ENCODE measurements at places on chromosomes 4 and X.

GRCh38 chrX:2397229-2398063 is 103.3 kb downstream of the DHRSX start:
- DNase-seq, result no peak

- peak; percentile 3 for DNase-seq
Measured at GRCh38 chrX:32448945-32449344, 762.4 kb downstream of the DMD start.

DNA sequence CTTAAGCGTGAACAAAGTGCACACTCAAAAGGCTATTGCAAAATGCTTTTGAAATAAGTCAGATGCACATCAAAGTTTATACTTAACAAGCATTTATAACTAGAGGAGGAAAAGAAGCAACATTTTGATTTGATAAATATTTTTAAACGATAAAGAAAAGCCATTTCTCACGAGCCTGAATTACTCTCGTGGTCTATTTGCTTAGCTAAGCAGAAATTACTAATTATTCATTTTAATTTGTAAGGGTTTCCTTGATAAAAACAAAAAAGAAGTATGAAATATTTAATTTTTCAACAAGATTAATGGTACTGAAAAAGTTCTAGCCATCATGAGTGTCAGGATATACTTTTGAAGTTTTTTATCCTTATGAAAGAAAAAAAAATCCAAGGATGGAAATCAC is 78.2 kb downstream of the UNC5C start:
- no peak for DNase-seq

- no peak for DNase-seq
Measured at GRCh38 chr4:15515106-15515505, 45.4 kb downstream of the CC2D2A start.

GRCh38 chr4:153122855-153123254 is 81.4 kb upstream of the TRIM2 start:
- no peak for DNase-seq

GRCh38 chr4:4492161-4492847 is 49.5 kb downstream of the STX18 start:
- DNase-seq, result no peak

DNA sequence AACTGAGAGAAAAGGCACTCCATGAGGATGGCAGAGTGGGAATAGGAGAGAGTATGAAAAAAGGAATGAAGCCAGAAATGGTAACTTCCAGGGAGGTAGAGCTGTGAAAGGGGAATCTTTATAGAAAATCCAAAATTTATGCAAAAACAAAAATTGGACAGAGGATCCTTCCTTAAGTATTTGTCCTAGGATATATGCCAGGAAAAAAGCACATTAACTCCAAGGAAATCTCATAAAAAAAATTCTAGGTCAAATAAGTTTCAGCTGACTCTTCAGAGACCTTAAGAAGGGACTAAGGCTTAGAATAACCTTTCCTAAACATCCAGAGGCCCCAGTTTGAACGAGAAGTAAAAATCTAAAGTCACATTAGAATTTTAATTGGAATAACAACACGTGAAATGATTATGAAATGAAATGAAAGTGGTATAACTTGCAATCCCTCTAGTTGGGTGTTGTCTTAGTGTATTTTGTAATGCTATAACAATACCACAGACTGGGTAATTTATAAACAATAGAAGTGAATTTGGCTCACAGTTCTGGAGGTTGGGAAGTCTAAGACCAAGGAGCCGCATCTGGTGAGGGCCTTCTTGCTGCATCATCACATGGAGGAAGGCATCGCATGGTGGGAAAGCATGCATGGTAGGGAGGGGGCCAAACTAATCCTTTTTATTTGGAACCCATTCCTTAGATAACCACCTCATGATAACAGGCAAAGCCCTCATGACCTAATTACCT is 145.4 kb upstream of the RXFP1 start:
- no peak for DNase-seq

DNA sequence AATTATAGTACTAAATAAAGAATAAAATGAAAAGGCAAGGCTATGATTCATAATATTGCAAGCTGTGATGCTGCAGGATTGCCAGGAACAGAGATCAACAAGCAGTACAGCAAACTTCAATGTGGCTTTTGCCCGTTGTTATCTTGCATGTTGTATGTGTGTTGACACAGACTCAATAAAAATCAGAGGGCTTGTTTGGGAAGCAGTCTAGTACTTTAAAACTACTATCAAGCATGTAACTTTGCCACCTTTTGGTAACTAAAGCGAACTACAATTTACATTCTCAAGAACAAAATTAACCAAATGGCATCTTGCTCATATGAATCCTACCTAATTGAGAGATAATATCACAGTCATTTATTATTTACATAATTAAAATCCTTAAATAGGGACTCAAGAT is 79.8 kb upstream of the GPM6A start:
- no peak for DNase-seq

DNA sequence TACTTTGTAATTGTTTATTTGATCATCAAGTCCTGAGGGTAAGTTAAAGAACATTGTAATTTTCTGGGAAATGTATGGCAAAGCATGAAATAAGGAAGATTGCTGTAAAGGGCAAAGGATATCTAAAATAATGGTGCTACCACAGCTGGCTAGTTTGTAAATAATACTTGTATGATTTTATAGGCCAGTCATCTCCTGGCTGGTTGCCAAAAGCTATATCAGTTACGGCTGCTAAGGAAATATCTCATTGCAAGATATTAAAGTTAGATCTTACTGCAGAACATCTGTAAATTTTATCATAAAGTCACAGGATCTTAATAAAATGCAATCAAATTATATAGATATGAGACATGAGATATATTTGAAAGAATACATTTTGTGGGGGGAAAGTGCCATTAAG is 150.8 kb upstream of the CXCL13 start:
- no peak for DNase-seq

- DNase-seq, result no peak
Measured at GRCh38 chrX:45233531-45233930, 32.9 kb upstream of the DIPK2B start.

DNA sequence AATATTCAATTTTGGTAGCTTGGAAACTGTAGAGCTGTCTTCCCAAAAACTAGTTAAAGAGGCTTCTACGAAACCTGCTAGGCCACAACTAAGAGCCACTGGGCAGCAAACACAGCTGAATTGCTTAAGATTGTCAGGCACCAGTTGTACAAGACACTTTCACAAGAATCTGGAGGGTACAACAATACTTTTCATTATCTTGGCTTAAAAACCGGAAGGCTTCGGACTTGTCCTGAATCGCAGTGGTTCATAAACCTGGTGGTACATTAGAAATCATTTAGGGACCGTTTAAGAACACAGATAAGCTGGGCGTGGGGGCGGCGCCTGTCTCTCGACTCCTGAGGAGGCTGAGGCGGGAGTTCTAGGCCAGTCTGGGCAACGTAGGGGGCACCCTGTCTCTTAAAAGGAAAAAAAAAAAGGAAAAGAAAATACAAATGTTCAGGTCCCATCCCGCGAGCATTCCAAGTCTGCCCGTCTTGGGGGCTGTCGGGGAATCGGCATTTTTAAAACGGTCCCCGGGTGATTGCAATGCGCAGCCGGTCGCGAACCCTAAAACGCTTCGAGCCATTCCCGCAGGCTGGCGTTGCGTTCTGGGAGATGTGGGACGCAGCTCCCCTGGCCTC is 763 bp downstream of the PYURF start:
- peak; percentile 6 for DNase-seq

DNA sequence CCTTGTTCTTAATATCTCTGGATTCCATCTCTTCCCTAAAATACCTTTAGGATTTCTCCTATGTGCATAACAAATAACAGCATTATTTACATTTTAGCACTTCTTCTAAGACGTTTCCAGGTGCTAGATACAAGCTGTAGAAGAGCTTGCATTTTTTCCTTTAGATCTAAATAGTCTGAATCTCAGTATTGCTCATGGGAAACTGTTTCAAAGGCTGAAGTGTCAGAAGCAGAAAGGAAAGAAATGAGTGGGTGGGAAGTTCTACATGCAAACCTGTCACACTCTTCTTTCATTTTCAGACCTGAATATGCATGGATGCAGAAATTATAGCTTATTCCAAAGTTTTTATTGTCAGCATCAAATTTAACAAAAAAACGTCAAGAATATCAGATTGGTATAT is 41.8 kb downstream of the FGF13 start:
- DNase-seq, result no peak

DNA sequence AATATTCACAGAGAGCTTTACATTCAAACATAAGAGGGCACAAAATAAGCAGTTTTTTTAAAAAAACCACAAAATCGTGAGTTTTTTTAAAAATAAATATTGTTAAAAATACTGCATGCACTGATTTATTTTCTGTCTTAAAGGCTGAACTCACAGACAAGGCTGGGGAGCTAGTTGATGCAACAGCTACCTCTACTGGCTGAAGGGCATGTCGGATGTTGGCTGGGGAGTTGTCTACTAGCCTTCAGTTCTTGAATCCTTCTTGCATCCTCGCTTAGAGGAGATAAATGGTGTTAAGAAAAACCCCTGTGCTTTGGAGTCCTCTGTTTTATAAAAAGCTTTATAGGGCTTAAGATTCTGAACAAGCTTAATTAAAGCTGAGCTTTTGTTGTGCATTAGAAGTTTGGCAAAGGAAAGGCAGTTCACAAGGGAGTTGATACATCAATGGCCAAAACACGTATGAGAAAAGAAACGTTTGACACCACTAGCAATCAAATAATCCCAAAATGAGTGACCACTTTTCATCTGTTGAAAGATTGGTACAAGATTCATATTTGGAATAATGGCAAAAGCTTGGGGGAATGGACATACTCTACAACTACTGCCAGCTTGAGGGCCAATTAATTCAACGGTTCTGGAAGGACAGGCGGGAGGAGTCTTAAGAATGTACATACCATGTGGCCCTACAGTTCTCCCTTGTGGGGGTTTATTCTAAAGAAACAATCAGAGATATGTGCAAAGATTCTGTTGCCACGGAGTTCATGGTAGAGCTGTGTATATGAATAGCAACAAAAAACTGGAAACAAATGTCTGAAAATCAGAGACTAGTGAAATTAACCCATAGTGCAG is 94.7 kb downstream of the SEL1L3 start:
- DNase-seq, result no peak

DNA sequence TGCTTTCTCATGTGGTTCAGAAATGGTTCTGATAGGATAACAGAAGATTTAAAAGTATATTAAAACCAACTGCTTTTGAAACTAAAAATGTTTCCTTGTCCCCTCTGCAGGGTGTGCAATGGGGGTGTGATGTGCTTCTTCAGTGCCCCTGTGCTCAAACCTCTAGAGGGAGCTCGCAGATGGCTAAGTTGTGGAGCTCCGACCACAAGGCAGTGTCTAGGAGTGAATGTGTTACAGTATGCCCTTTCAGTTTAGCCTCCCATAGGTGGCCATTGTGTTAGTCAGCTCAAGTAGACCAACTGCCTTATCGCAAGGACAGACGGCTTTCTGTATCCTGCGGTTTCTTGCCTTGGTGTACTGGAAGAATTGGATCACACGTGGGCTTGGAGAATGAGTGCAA is 130.5 kb downstream of the TENT5D start:
- DNase-seq, result no peak

DNA sequence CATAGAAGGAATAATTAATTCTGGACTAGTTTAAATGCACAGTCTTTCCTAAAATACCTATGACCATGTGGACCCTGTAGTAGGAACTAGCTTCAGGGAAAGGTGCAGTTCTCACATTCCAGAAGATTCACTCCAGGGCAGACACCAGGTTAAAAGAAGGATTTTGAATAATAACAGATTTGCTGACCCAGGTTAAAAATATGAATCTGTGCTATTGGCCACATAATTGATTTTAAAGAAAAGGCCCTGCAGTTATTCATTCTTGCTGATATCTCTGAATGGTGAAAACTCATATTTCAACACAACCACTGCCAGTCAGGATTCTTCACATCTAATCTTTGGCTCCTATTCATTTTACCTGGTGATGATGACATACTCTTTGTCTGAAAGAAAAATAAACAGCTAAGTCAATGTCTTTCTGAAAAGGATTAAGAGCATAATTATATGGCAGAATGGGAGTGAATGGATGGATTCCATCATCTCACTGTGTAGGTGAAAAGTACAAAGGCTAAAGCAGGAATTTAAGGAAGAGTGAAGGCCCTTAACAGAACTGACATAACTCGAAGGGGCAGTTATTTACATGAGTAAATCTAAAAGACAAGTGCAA is 432.8 kb downstream of the PDGFC start:
- no peak for DNase-seq

DNA sequence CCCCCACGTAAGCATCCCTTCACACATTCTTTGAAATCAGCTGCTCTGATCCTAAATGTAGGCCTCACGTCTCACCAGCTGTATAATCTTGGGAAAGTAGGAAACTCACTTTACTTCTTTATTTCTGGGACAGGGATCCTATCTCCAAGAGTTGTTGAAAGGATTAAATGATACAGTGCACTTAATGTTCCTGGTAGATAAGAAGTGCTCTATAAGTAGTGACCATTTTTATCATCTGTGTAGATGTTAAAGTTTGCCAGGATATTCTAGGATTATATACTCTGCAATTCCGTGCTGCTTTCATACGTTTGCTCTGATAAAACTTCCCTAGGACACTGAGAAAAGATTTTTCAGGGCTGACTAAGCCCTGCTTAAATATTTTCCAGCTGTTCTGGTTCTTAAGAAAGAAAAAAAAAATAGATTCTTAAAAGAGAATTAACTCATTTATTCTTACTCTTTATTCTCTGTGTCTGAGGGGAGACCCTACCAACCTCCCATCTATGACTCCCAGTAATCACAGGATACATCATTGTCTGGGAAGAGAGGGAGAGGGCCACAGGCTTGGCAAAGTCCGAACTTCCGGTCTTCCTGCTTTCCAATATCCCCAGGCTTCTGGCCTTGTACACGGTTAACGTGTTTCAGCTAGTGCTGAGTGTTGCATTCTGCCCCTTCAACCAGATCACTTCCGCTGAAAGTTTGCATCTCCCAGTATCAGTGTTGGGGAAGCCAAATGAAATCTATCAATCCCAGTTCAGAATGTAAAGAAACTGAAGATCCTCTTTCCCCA is 269.2 kb downstream of the TRIML1 start:
- no peak for DNase-seq

- DNase-seq, result peak; percentile 37
Measured at GRCh38 chr4:145557720-145558119, 61.5 kb upstream of the MMAA start.

- no peak for DNase-seq
Measured at GRCh38 chr4:171644430-171645057, 168.7 kb upstream of the GALNTL6 start.

- DNase-seq, result no peak
Measured at GRCh38 chr4:56931924-56932323, 24.2 kb downstream of the REST start.

- DNase-seq, result no peak
Measured at GRCh38 chrX:16664626-16665025, 14.7 kb downstream of the S100G start.

All from T-helper 2 cell (primary cell).